ENCODE measurements at places on chromosomes 7 and 10.

- no peak for DNase-seq
Observed at GRCh38 chr7:47624689-47625088, 42.8 kb upstream of the TNS3 start.

DNA sequence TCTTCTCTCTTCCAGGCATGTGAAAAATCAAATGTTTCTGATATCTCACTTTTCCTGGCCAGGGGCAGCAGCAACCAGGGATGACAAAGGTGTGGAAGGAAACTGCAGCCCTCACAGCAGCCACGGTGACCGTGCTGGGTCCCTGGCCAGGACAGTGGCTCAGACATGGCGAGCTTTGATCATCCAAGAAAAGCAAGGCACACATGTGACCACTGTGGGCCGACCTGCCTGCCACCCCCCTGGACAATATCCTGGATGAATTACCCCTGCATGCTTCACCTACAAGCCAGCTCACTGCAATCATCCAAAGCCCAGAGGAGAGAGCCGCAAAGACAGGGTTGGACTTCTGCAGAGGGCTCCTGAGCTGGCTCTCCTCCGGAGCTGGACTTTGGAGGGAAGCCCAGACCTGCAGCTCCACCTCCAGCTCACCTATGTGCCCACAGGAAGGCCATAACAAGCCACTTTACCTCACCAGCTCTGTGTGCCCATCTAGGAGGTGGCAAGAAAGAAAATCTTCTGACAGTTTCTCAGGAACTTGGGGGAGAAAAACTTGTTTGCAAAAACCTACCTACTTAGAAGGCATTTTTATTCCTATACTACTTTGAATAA lies 2.7 kb downstream of the CHST15 start:
- DNase-seq, result no peak

DNA sequence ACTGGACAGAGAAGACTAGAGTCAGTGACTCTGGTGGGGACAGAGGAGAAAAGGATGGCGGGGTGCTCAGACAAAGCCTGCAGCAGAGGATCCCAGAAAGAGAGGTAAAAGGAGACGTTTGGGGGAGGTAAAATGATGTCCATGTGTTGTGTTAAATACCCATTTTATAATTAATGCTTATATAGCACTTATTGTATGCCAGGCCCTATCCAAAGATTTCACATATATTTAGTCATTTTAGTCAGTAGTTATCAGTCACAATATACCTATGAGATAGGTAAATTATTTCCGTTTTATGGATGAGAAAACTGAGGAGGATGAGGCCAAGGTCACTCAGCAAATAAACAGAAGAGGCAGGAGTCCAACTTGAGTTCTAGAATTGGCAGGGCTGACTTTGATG lies 144.6 kb upstream of the SEMA3E start:
- no peak for DNase-seq

GRCh38 chr10:76399226-76399625 lies 967.8 kb downstream of the LRMDA start:
- DNase-seq, result no peak

DNA sequence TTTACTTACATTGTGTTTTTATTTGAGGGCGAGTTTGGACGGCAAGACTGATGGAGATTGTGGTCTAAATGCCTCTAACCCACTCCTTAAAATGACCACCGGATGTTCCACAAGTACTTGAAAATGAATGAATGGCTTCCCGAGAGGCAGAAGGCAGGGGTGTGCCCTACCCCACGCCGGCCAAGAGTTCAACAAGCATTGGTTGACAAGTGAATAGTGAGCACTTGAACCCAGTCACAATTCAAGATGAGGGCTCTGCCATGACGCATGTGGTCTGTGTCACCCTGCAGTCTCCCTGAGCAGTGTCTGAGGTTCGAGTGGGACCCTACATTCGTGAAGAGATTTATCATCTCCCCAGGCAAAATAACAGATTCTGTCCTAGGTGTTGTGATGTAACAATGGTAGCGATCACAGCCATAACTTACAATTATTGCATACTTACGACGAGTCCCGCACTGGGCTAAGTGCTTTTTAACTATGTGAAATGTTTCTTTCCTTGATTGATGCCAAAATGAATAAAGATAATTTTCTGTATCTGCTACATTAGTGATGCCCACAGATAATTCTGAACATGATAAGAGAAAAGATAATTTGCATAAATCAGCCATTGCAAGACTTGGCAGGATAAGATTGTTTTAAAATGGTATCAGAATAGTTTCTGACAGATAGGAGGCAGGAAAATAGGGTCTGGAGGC lies 305.4 kb downstream of the WDR37 start:
- no peak for DNase-seq

- no peak for DNase-seq
Observed at GRCh38 chr7:139701908-139702307, 75.9 kb downstream of the HIPK2 start.

DNA sequence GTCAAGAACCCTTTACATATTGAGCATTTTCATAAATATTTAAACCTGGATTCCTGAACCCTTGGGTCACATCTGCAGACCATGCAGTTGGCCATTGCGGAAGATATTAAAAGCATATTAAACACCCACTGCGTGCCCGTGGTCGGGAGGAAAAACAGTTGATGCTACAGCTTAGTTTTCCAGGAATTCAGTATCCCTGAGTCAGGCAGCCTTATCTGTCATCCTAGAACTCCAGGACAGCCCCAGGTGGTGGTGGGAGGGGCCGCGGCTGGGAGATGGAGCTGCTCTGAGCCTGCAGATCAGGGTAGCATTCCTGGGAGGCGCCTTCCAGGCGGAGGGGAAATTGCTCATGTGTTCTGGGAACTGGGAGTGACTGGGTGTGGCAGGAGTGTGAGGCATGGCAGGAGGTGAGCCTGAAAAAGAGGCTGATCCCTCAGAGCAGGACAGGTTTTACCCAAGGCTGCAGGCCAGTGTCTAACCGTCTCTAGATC lies 222.9 kb upstream of the SH2B2 start:
- no peak for DNase-seq

DNA sequence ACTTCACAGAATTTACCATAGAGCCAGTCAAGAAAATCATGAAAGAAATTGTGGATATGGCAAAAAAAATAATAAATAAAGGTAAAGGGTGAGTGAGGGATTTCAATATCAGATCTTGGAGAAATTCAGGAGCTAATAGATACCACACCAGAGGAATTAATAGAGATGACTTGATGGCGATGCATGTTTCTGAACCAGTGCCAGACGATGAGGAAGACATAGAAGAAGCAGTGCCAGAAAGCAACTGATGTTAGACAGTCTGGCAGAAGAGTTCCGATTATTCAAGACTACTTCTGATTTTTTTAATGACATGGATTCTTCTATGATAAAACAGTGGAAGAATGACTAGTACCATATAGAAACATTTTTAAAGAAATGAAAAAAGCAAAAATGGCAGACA lies 314.7 kb downstream of the BICC1 start:
- no peak for DNase-seq

DNA sequence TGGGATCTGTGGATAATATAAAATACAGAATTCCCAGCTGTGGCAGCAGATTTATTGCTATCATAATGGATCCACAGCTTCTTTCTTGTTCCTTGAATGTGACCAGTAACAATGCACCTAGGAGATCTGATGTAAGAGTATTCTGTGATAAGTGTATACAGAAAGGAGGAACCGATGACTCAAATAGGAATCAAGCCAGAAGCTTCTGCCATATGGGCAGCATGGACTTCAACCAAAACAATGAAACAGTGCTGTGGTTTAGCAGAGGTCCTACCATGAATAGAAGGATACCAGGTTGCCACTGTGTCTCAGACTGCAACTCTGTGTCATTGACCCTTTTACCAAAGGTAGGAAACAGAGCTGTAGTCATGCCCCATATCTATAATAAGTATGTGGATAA lies 81.8 kb downstream of the PTPRZ1 start:
- no peak for DNase-seq

DNA sequence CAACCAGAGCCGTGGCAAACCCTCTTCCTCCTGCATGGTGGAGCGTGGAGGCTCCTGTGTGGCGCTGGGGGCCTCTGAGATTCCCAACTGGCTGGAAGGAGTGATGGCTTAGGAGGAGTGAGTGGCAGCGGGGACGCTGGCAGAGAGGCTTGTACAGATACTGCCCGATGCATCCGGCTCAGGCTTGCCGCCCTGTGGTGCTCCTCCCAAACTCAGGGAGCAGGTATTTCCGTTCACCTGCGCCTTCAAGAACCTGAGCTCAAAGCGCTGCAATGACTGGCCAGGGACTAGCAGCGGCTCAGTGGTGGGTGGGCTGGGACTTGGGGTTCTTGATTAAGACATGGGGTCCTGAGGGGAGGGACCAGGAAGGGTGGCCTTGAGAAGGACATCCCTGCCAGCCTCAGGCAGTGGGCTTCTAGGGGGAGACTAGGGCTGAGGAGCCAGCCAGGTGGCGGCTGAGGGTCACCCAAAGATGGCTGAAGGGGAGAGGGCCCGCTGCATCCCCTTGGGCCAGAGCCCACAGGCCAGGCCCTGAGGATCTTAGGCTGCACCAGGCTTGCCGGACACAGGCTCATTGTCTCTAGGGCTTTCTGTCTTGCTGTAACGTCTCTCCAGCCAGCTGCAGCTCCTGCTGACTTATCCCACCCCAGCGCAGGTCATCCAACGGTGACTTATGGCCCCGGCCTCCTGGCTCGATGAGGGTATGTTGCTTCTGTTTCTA lies 3.2 kb downstream of the ZNF775 start:
- no peak for DNase-seq

DNA sequence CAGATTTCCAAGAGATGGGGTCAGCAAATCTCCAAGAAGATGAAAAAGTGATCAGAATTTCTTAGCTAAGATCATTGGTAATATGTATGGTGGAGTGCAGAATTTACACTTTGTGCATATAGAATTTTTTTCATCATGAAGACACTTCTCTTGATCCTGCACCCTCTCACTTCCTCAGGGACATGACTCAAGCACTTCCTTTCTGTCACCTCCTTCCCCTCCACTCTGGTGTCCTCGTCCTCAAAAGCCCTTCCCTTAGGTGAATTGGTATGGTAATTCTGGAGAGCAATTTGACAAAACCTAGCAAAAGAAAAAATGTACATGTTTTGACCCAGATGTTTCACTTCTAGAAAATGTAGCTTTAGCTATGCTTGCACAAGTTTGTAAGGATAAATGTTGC lies 18.1 kb downstream of the CALN1 start:
- DNase-seq, result no peak

GRCh38 chr7:132653366-132653930 lies 77.2 kb upstream of the PLXNA4 start:
- DNase-seq, result no peak

DNA sequence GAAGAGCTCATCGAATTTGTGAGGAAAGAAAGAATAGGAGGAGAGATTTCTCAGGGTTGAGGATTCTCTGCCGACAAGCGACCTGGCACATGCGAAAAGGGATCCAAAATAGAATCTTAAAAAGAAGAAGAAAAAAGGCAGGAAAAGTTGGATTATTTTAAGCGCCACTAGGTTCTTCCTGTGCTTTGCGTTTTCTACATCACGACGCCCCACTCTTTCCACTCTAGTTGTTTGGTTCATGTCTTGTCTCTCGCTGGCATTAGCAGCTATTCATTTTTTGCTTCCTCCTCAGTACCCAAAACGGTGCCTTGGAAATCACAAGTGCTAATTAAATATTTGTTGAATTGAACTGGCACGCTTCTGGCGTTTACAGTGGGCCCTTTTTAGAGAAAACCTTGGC lies 674 bp upstream of the FRA10AC1 start:
- DNase-seq, result no peak

DNA sequence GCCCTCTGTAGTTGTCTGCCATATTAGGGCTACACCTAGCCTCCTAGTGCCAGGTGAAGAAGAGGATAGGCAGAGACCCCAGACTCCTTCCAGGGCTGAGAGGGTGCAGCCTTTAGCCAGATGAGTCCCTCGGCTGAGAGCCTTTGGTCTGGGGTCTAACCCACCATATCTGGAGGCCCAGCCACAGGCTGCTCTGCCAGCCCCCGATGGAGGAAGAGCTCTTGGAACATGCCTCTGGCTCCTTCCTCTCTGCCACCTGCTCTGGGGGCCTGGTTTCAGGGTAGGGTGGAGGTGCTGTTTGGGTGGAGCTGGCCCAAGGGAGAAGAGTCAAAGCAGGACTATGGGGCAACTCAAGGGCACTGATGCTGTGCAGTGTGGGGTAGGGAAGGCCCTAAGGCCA lies 1.4 kb downstream of the LRRC18 start:
- DNase-seq, result no peak

DNA sequence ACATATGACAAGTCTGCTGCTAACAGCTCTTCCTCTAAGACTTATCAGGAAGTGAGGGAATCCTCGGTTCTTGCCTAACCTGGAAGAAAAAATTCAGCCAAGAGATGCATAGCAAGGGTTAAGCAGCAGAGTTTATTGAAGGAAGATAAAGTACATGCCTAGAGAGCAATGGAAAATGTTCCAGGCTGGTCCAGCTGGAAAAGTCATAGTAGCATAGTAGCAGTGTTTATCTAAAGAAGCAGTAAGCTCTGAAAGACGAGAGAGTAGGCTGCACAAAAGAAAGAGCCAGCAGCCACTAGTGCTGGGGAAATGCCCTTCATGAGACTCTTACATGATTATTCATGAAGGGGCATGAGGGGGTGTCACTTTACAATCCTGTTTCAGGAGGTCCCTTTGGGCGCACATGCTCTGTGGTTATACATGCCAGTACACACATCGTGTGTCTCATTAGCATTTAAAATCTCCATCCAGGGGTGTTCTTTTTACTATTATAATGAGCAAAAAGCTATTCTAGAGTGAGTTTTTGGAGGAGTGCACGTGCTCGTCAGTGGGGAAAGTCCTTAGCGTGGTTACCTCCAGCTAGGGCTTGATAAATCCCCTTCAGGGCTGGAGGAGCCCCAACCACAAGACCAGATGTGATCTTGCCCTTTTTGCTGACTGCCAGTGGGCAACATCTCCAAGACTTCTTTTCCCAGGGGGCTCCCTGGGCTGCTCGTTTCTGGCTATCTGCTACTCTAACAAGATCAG lies 716.1 kb downstream of the PARD3 start:
- DNase-seq, result no peak

DNA sequence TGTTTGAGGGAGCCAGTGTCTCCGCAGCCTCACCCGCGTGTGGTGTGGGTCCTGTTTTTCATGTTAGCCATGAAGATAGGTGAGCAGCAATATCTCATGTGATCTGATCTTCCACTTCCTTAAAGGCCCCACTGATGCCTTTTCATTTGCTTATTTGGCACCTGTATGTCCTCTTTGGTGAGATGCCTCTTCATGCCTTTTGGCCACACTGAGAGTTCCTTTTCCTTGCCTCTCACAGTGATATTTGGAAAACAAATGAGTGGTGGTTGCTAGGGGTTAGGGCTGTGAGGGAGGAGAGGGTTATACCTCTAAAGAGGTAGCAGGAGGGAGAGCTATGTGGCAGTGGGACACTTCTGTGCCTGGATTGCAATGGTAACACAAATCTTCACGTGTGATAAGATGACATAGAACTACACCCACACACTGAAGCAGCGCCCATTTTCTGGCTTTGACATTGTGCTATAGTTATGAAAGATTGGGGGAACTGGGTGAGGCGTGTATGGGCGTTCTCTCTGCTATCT lies 90.4 kb upstream of the TNS3 start:
- no peak for DNase-seq
